ENCODE measurements at places on chromosomes 1 and 21.

- no peak for DNase-seq
Measured at GRCh38 chr1:96095849-96096612, 625.6 kb upstream of the PTBP2 start.

- no peak for DNase-seq
Measured at GRCh38 chr1:48051466-48052126, 54.4 kb upstream of the TRABD2B start.

DNA sequence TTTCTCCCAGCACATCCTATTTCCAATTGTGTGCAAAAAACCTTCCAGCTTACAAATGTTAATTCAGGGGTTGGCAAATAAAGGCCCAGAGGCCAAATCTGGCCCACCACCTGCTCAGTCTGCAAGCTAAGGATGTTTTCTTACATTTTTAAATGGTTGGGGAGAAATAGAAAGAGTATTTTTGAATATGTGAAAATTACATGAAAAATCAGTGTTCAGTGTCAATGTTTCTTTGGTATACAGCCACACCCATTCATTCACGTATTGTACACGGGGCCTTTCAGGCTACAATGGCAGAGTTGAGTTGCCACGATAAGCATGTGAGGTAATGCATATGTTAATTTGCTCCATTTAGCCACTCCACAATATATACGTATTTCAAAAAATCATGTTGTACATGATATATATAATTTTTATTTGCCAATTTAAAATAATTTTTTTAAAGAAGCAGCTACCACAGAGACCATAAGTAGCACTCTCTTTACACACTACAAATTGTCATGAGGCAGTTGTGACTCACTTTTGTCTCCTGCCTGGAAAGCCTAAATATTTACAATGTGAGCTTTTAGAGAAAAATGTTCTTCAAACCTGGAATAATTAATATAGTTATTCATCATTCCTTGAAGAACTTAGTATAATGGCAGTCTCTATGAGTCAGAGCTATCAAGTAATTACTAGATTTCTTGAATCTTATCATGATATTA, 189.6 kb downstream of the SMYD3 start:
- peak; percentile 53 for DNase-seq

DNA sequence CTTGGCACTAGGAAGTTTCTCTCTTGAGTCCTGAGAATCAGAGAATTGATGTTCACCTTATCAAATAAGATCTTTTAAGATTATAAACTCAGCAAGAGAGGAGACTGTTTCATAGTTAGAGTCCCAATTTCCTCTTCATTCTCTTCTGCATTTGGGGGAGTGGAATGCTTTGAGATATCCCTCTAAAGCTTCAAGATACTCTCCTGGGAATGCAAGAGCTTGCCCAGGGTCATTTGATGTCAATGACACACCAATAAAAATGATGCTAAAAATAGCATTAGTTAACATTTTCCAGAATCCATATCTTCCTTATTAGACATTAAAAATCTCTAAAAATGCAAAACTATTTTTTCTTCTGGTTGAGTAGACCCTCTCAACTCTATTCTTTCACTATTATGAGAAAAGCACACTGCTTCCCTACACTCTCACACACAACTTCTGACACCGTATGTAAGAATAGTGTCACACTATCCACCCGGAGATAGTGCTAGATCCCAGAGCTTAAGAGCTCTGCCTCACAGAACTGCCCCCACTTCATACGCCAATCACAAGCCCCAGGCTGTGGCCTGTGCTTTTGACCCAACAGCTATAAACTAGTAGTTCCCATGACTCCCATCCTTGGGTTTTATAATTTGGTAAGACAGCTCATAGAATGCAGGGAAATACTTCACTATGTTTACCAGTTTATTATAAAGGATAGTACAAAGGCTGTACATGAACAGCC, 399.9 kb upstream of the RUNX1 start:
- no peak for DNase-seq

GRCh38 chr1:41914516-41914915, 4.2 kb downstream of the HIVEP3 start:
- DNase-seq: no peak
